ENCODE measurements at places on chromosomes 2 and 18.

GRCh38 chr2:70767079-70767698, 811 bp downstream of the ADD2 start:
- DNase-seq = no peak

GRCh38 chr2:105580870-105581554, 163.7 kb upstream of the NCK2 start:
- no peak for DNase-seq

- no peak for DNase-seq
These were observed 24.1 kb downstream of the CFLAR start for GRCh38 chr2:201139836-201140604.

DNA sequence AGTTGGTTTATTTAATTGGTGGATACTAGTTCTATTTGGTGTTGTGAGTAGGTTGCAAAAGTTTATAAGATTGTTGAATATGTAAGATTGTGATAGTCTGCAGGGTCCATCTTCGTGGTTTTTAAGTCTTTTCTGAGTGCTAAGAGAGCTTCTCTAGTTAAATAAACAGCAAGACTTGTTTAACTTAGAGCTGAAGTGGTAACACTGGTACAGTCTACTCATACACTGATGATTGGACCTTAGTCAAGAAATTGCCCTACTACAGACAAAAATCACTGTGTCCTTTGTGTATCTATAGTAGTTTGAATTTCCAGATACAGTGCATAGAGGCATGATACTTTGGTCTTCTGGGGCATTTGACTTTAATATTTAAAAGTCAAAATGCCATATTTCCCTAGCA, 94.6 kb downstream of the PHLPP1 start:
- no peak for DNase-seq

DNA sequence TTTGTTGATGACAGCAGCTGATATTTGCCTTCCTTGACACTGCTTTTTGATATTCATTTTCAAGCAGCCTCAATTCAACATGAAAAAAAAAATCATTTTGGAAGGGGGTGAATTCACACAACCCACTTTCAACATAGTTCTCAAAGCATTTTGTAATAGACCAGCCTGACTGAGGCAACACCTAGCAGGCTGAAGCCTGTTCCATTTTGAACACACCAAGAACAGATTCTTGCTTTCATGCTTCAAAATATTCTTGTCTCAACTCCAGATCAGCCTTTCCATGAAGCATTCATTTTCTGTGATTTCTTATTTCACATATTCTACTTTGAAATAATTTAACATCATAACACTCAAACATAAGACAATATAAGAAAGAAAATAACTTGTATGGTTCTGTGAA, 812.6 kb upstream of the POU3F3 start:
- DNase-seq = no peak

GRCh38 chr2:8598295-8599165, 83.3 kb upstream of the ID2 start:
- no peak for DNase-seq

GRCh38 chr2:108285616-108286015, 3.1 kb upstream of the SULT1C2 start:
- DNase-seq = no peak

DNA sequence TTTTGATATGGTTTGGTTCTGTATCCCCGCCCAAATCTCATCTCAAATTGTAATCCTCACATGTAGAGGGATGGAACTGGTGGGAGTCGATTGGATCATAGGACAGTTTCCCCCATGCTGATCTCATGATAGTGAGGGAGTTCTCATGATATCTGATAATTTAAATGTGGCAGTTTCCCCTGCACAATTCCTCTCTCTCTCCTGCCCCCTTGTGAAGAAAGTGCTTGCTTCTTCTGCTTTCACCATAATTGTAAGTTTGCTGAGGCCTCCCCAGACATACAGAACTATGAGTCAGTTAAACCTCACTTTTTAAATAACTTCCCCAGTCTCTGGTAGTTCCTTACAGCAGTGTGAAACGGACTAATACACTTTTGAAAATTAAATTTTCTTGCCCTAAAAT, 12.3 kb upstream of the KCNJ3 start:
- no peak for DNase-seq

DNA sequence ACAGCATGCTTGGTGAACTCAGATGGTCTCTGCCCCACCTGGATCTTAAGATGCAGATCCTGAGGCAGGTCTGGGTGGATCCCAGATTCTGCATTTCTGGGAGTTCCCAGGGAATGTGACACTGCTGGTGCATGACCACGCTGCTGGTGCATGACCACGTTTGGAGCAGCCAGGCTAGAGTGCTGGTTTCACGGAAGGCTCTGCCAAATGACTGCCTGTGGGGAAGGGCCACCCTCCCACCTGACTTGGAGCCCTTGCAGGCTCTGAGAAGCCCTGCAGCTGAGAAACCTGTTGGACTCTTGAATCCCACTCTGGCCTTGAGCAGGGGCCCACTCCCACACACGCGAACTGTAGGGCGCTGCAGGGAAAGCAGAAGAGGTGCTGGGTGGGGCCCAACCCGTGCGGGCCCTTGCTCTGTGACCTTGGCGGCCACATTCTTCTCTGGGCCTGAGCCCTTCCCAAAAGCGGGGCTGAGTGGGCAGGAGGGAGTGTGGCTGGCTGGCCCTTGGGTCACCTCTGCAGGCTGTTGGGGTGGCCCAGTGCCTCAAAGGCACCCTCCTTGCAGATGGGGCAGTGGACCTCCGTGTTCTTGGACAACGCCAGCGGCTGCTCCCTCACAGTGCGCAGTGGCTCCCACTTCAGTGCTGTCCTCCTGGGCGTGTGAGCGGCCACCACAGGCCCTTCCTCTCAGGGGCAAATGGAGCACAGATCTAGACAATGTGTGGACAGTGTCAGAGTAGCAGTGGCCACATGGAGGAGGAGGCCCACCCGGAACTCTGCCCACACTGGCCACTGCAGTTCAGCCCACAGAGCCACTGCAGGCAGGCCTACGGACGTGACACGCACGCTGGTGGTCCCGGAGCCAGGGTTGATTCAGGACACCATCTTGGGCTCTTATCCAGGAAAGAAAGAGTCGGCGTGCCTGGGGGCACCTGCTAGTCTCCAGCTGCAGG, 7.9 kb downstream of the ERFE start:
- DNase-seq = no peak

DNA sequence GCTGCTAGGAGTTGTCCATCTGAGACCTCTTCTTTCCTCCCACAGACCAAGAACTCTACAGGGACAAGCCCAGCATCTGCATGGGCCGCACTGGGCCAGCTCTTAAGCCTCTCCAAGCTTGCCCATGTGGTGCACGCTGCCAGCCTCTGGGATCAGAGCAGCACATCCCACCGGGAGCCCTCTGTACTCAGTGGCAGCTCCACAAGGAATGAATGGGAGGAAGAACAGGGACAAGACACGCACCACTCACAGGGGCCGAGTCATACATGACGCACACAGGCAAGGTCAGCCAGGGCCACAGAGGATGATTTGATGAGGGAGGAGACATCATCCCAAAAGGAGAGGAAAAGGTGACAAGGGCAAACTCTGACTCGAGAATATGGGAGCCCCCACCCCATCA, 268.3 kb downstream of the KLHL29 start:
- no peak for DNase-seq

GRCh38 chr2:46964835-46965560, 49.4 kb upstream of the MCFD2 start:
- no peak for DNase-seq

GRCh38 chr2:74001781-74002504, 17.2 kb downstream of the TET3 start:
- DNase-seq = no peak

- DNase-seq = no peak
These were observed 10.0 kb downstream of the WIPF1 start for GRCh38 chr2:174587579-174587978.

- DNase-seq = no peak
These were observed 178.7 kb downstream of the SRBD1 start for GRCh38 chr2:45432406-45432805.

DNA sequence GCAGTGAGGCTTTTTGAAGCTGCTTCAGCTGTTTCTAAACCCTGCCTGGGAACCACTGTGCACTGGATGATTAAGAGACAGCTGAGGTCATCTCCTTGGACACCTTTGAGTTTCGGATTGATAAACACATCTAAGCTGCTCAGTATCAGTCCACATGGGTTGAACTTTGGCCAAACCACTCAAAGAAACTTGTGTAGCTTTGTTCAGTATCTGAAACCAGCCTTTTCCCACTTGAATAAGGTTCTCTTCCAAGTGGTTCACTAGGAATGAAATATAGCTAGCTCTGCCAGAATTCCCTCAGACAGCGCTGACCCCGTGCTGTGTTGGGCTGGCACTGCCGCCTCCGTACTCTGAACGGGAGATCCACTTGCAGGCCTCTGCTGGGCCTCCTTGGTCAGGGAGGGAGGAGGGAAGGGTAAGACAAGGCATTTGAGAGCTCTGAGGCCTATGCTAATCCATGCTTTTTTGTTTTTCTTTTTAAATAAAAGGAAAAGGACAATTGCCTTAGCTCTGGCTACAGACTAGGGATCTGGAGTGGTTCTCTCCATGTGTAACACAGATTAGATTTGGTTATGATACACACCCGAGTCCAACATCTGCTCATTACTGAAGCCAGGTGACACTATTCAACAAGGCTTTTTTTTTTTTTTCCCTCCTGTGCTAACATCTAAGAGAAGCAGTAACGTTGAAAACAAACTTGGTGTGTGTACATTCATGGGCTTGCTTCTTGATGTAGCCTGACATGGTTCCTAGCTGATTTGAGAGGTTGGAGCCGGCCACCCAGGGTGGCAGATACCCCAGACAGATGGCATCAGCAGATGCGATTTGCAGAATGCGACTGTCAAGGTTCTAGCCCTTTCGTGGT, 67.7 kb downstream of the NCK2 start:
- peak; percentile 29 for DNase-seq

DNA sequence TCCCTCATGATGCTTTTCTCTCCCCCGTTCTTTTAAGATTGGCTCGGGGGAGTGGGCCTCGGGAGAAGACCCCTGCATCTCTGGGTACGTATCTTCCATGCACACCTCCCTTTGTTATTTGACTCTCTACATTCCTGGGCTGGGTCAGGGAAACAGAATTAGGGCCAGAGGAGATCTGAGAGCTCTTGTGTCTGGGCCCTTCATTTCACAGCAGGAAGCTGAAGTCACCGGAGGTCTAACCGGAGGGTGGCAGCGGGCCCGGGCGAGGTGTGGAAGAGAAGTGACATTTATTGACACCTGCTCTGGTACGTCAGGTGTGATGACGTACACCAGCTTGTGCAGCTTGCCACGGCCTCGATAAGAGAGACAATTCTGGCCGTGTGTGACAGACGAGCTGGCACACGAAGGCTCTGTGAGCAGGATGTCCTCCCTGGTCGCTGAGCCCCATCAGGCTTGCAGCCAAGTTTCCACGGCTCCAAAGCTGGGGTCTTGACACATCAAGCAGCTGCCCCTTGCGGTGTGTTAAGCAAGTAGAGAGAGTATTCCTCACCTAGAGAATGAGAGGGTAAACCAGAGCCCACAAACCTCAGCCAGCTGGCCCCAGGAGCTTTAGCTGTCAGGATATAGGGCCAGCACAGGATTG, 30.4 kb downstream of the TOGARAM2 start:
- DNase-seq = no peak

DNA sequence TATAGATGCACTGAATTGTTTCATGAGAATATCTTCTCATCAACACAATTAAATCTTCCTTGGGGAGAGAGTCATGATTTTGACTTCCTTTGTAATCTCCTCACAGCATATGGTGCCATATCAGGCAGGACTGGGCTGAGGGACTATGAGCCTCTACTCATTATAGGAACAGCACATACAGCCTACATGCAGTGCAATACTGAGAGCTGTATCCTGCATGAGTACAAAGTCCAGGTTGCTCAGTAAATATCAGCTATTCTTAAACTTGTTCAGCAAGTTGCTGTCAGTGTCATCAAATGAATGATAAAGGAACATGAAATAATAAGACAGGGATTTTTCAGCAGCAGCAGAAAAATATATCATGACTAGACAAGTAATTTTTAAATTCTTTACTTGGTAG, 10.8 kb downstream of the DLGAP1 start:
- no peak for DNase-seq

DNA sequence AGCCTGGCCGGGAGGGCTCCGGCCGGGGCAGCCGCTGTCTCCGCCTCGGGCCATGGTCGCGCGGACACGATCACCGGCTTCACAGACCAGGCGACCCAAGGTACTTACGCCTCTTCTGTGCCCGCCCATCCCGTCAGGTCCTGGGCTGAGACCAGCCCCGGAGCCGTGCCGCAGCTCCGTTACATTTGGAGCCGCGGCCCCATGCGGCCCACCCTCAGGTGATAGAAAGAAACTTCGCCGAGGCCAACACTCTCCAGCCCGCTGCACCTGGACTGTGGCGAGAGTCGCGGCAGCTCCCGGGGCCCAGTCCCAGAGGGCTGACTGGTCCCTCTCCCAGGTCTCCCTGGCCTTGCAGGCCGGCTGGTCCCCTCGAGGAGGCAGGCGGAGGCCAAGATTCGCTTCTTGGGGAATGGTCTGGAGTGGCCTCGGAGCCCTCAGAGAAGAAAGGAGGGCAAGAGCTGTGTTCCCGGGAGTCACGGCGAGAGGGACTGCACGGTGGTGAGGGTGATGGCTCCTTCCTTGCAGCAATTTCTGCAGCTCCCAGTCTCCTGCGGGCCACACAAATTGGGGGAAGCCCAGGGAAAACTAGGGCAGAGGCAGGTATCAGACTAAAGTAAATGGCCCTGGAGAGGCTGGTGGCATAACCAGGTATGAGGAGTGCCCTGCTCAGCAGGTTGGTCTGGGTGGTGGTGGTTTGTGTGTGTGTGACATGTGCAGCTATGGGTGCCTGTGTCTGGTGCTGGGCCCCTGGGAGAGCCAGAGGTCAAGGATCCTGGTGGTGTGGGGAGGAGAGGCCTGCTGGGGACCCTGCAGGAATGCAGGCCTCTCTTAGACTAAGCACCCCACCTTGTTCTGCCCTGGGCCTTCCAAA, 822 bp downstream of the GDF7 start:
- no peak for DNase-seq

GRCh38 chr18:48928787-48929186, 22.0 kb downstream of the SMAD7 start:
- DNase-seq = peak; percentile 33

- no peak for DNase-seq
These were observed 92.0 kb downstream of the DPP10 start for GRCh38 chr2:114534116-114535084.

DNA sequence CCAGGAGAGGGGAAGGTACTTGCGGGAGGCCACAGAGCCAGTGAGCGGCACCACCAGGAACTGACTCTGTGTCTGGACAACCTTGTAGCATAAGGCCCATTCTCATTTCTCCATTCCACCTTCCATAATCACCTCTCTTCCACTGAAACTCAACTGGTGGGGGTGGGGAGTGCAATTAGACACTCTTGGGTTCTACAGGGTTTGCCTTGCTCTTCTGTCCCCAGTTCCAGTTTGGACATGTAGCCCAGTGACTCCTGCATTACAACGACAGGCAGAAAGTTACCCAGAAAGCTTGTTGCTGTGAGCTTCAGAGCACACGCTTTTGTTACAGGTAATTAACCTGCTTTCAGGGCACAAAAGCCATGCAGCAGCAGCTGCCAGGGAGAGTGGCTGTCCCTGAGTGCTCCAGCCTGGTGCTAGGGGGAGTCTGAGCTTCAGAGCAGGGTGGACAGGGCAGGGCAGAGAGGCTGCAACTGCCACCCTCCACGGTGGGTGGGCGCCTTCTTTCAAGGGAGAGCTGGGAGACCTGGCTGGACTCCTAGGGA, 65.2 kb downstream of the COPS8 start:
- no peak for DNase-seq

GRCh38 chr2:186968277-186968676, 119.3 kb upstream of the ZSWIM2 start:
- no peak for DNase-seq

Measured in substantia nigra (tissue), 51 donors.